Heart right ventricle (tissue), 16 donors: ENCODE measurements at places on chromosomes 3 and 15. TPM values are rescaled to one million over a fixed set of nuclear protein-coding genes. Genes with fewer than 3 reads are reported as not detected.

GRCh38 chr3:21830541-21830940 is 79.5 kb upstream of the ZNF385D start:
- DNase-seq = no peak

GRCh38 chr3:136068708-136069107 is 103.2 kb downstream of the PPP2R3A start:
- no peak for DNase-seq

DNA sequence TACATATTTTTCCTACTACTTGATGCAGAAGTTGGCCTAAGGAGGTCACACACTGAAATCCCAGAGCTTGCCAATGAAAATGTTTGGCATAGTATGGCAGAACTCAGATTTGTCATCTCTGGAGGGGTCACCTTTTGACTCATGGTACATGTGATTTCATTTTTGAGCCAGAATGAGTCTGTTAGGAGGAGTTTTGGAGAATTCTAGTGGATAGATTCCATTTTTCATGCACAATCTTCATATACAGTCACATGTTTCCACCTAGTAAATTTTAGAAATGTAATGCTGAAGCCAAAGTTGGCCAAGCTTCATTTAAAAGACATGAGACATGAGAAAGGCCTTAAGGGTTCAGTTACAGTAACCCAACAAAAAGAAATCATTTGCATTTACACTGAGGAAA is 97.8 kb upstream of the IGSF10 start:
- DNase-seq = no peak

- no peak for DNase-seq
These were observed 6.3 kb downstream of the NR2F2 start for GRCh38 chr15:96336596-96337364.

Gene ERICH6
- not detected for polyA plus RNA-seq

Gene LRRN1
- not detected for polyA plus RNA-seq
